CD4-positive, alpha-beta T cell treated with Interferon gamma for 1 hour (primary cell): ENCODE measurements at places on chromosomes 16 and 17.

- no peak for DNase-seq
Observed at GRCh38 chr17:81992306-81993102, 15.1 kb downstream of the ASPSCR1 start.

- no peak for DNase-seq
Observed at GRCh38 chr17:57684711-57685498, 60.2 kb downstream of the CCDC182 start.

DNA sequence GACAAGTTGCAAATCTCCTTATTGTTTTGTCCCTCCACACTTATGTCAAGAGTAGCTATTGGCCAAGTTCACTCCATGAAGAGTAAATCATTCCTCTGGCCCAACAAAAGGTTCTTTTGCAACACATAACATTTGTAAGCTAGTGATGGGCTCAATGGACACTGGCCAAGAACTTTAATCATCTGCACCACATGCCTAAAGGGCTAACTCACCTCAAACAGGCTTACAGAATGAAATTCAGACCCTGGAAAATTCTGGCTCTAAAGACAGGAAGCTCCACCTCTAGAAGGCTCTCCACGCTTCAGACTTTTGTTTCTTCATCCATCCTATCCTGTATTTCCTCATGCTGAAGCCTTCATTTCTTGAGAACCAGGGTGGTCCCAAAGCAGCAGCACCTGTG, 10.9 kb upstream of the ANKFN1 start:
- no peak for DNase-seq

DNA sequence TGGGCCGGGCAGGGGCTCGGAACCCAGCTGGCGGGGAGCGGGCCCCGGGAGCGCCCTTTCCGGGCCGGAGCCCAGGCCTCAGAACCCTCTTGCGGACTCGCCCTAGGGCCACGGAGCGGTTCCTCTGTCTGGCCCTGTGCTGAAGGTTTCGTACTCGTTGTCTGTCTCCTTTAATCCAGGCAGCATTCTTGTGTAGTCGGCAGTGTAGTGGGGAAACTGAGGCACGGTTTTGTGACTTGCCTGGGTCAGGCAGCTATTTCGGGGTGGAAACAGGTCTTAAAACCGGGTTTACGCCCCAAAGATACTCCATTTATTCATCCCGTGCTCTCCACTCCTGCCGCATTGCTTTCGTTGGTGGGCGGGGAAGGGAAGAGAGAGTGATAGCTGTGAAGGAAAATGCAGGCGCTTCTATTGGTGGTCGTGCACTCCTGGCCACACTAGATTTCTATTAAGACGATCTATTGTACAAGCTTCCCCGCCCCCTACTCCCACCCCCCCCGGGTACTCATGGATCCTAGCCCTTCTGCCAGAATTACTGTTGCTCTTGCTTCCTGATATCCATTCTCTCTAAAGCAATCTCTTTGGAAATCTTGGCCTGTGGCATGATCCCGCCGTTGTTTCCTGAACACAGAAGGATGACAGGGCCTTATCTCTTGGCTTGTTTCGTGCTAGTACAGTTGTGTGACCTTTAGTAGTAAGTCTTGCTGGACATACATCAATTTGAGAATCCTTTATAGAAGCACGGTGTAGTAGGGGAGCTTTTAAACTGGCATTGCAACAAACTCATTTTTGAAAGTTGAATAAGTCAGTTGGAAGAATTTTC, 751 bp downstream of the DCAF7 start:
- no peak for DNase-seq

GRCh38 chr16:12539185-12539929, 264.3 kb downstream of the CPPED1 start:
- no peak for DNase-seq

DNA sequence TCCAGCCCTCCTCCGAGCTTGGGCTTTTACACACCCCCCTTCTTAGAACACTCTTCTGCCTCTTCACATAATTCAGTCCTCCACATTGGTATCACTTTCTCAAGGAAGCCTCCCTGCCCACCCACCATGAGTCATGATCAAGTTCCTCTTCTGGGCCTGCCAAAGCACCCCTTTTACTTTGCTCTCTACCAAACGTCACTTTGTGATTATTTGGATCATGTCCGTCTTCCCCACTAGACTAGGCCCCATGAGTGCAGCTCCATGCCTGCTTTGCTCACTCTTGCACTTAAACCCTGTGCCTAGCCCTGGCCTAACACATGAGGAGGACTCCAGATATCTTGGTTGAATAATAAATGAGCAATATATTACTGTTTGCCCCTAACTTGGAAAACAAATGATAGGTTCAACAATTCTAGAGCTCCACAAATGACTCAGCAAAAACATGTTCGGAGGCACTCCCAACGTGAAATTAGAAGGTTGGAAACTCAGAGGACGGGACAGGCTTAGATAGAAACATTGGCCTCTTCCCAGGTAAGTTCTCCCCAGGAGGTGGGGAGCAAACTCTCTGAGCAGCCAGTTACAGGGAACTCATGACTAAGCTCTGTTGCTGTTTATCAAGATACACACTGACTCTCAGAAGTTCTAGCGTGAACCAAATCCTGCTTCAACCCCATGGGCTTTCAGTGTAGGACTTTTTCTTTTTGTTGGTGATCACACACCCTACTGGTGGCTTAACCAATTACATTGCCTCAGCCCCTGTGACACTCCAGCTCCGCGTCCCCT, 28.3 kb downstream of the G6PC1 start:
- peak; percentile 65 for DNase-seq

GRCh38 chr16:11456741-11457140, 111.5 kb downstream of the RMI2 start:
- no peak for DNase-seq

- DNase-seq = no peak
Observed at GRCh38 chr16:522320-523096, 5.0 kb upstream of the CAPN15 start.

DNA sequence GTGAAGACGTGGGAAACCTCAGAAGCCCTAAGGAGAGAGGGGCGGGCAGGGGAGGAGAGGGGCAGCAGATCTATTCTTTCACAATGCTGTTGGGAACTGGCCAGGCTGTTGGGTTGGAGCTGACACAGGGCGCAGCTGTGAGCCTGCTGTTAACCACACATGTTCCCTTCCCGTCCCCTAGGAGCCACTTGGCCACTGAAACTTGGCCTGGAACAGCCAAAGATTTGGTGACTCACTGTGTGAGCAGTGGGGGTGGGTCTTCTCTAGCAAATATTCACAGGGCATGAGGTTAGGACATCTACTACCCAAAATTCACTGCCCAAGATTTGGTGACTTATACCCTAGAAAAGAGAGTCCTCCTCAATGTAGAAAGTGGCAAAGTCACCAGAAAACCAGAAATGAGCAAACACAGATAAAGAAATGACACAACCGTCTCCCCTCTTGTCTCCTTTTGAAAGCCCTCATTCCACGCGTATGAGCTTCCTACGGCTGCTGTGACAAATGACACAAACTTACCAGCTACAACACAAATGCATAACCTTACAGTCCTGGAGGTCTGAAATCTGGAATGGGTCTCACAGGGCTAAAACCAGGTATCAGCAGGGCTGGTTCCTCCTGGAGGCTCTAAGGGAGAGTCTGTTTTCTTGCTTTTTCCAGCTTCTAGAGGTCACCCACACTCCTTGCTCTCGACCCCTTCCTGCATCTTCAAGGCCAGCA, 6.3 kb downstream of the TBC1D16 start:
- DNase-seq = no peak

DNA sequence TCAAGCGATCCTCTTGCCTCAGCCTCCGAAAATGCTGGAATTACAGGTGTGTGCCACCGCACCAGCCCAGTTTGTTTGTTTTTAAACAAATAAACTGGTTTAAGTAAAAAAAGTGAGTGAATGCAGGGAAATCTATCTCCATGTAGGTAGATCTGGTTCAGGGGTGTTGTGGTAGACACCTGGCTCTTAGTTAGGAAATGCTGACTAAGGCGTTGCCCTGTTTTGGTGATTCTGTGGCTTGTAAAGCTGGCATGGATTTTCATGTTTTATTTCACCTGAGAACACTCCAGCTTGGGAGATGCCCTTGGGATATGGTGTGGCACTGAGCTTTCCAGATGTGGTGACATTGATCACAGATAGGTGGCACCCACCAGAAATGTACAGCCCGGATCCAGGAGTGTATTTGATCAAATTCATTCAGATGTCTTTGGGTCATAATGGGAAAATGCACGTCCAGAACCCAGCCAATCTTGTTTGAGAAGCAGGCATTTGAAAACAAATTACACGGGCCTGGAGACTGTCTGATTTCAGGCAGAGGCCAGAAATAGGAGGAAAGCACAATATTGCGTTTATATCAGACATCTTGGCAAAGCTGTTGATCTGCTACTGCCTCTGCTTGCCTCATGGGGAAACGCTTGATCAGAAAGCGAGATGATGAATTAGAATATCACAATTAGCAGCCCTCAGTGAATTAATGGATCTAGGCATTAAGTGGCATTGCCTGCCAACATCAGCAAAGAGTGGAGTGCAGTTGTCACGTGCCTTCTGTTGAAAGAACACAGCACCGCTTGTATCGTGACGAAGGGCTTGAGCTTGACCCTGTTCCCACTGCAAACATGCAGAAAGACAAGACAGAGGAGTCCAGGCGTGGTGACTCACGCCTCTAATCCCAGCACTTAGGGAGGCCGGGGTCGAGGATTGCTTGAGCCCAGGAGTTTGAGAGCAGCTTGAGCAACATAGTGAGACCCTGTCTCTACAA, 7.3 kb upstream of the IL34 start:
- DNase-seq = no peak

GRCh38 chr17:22443061-22443460, 750.7 kb downstream of the KCNJ18 start:
- DNase-seq = no peak

GRCh38 chr17:80953471-80954315, 37.9 kb upstream of the CHMP6 start:
- DNase-seq = peak; percentile 9

DNA sequence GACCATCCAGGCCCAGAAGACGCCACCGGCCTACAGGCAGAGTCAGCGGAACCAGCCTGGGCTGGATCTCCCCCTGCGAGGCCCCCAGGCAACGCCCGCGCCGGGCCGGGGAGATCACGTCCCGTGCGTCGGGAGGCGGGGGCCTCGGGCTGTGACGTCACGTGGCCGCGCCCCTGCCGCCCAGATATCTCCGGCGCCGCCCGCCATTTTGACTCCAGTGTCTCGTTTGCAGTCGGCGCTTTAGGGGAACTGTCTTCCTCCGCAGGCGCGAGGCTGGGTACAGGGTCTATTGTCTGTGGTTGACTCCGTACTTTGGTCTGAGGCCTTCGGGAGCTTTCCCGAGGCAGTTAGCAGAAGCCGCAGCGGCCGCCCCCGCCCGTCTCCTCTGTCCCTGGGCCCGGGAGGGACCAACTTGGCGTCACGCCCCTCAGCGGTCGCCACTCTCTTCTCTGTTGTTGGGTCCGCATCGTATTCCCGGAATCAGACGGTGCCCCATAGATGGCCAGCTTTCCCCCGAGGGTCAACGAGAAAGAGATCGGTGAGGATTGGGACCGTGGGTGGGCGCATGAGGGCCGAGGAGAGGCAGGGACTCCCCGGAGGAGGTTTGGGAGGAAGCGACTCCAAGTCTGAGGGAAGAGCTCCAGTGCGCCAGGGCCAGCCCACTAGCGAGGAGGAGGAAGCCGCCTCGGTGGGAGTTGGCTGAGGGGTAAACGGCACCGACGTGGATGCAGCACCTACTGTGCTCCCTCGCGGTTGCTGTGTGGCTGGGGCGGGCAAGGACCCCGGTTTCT, at the start of gene WSB1:
TSS of gene WSB1 (plus strand) at position 217 of the 791 bp plus-strand sequence. CDS start at position 499, 282 bp downstream.
- DNase-seq = peak; percentile 93

DNA sequence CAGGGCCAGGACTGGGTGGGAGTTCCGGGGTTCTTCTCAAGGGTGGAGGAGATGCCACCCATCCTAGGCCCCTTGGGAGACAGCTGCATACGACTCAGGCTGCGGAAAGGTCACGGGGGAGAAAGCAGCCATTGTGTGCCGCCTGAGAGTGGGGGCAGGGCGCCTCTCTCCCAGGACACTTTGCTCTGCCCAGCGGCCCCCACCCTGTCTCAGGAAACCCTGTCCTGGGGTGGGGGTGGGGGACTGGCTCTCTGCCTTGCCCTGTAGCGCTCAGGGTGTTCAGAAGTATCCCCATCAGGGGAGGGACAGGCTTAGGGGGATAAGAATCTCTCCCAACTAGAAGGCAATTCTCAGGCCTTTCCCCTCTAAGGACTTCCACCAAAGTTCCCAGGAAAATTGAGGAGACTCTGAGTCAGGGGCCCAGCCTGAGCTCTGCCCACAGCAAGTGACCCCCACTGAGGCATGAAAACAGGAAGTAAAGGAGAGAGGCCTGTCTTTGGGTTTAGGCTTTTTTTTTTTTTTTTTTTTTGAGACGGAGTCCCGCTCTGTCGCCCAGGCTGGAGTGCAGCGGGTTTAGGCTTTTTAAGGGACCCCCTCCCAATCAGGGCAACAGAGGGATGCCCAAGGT, 4.9 kb downstream of the GIT1 start:
- no peak for DNase-seq

DNA sequence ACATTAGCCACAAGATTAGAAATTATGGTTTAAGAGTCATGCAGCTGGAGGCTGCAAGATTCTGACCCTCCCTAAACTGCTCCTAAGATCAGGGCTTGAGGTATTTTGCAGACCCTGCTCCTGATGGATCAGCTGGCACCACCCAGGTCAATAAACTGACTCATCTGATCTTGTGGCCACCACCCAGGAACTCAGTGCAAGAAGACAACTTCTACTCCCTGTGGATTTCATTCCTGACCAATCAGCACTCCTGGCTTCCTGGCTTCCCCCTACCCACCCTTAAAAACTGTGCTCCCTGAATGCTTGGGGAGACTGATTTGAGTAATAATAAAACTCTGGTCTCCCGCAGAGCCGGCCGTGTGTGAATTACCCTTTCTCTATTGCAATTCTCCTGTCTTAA, 25.0 kb upstream of the MILR1 start:
- no peak for DNase-seq

GRCh38 chr16:71264299-71264698, 24.9 kb downstream of the CMTR2 start:
- no peak for DNase-seq

DNA sequence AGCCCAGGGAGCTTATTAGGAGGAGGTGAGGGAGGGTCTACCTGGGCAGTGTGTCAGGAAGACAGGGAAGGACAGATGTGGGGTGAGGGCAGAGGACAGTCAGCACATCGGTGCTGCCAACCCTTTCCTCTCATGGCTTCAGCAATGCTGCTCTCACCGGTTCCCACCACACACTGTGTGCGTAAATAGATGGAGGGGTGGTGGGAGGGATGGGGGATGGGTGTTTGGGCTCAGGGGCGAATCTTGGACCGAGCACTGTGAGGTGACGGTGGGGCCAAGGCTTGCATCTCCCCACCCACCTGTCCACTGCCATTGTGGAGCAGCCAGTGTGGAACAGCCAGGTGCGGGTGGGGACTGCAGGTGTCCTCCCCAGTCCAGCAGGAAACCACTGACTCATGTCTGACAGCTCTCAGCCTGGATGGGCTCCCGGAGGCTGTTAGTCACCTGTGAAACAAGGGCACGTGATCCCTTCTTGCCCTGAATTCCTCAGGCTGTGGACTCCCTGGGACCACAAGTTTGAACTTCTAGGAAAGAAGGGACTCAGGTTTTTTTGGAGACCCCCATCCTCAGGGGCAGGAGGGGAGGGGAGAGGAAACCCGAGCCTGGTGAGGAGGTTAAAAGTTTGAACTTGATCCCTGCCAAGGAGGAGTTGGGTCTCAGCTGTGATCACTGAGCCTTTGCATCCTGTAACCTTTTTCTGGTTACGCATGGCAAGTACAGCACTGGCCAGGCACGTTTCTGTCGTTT, 42.7 kb upstream of the SMPD3 start:
- DNase-seq = no peak

GRCh38 chr16:28610595-28611191, 849 bp upstream of the SULT1A1 start:
- no peak for DNase-seq

GRCh38 chr17:30148376-30148775, 31.8 kb downstream of the NSRP1 start:
- DNase-seq = no peak
